Naive thymus-derived CD8-positive, alpha-beta T cell (primary cell): ENCODE measurements at places on chromosomes 13 and 19.

GRCh38 chr13:80590551-80590950 is 249.6 kb upstream of the SPRY2 start:
- no peaks in the 10 kb centered on the region for H3K27me3 ChIP-seq
- no peaks in the 10 kb centered on the region for H3K36me3 ChIP-seq
- no peaks in the 10 kb centered on the region for H3K4me1 ChIP-seq
- DNase-seq = no peak
- H3K27ac ChIP-seq = no peak overlapping the region

GRCh38 chr19:35217649-35217990 is 10.9 kb downstream of the FAM187B start:
- H3K4me1 ChIP-seq = peaks cover 56% of the 10 kb centered on the region
- peaks cover 5% of the 10 kb centered on the region for H3K36me3 ChIP-seq
- peak overlapping the region; percentile 44 for H3K27ac ChIP-seq
- no peak for DNase-seq
- no peaks in the 10 kb centered on the region for H3K27me3 ChIP-seq

DNA sequence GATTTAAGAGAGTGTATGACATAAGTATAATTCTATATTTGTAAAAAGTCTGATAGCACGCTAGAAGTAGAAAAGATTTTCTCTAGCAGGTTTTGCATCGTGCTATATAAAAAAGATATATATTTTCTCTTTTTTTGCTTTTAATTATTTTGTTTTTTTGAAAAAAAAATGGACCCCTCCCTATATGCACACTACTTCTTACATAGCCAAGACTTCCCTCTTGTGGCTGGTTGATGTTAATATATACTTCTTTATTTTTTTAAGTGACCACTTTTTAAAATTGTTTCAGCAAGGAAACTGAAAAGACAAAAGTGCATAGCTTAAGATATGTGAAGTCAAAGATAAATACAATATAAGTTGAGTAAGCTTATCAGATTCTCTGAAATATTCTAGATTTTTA is 1202.8 kb downstream of the DIAPH3 start:
- H3K27ac ChIP-seq = no peak overlapping the region
- H3K36me3 ChIP-seq = no peaks in the 10 kb centered on the region
- no peaks in the 10 kb centered on the region for H3K4me1 ChIP-seq
- H3K27me3 ChIP-seq = no peaks in the 10 kb centered on the region
- no peak overlapping the region for H3K4me3 ChIP-seq

DNA sequence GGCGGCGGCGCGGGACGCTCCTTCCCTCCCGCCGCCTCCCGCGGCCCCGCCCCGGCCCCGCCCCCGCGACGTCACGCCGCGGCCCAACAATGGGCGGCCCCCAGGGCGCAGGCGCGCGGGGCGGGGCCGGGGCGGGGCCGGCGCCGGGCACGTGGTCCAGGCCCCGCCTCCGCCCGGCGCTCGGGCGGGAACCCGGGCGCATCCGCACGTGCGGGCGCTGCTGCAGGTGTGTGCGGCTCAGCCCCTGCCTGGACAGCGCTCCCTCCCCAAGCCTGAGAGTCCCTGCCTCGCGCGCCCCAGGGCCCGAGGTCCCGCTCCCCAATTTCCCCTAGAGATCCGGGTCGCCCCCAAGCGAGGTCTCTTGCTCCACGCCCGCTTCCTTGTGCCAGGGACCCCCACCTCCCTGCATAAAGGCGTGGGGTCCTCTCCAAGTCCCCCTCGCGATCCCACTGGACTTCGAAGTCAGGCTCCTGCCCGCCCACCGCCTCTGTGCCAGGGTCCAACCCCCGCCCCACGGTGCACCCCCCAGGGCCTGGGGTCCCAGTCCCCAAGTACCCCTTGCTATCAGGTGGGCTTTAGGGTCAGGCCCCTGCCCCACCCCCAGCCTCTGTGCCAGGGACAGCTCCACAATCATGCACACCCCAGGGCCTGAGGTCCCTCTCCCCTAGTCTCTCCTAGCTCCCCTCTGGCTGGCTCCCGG is at the start of gene MEX3D:
Gene MEX3D (minus strand): TSS at position 6 of the 700 bp plus-strand sequence. CDS start 267 bp downstream, outside the sequence.
- peaks cover 4% of the 10 kb centered on the region for H3K4me1 ChIP-seq
- peak within 1 kb of the TSS; percentile 44 for H3K4me3 ChIP-seq
- peak; percentile 69 for DNase-seq
- no peak within 1 kb of the TSS for H3K27ac ChIP-seq
- peaks cover 4% of the 10 kb centered on the region for H3K27me3 ChIP-seq
